T-helper 17 cell (primary cell): ENCODE measurements at places on chromosomes 4 and X.

DNA sequence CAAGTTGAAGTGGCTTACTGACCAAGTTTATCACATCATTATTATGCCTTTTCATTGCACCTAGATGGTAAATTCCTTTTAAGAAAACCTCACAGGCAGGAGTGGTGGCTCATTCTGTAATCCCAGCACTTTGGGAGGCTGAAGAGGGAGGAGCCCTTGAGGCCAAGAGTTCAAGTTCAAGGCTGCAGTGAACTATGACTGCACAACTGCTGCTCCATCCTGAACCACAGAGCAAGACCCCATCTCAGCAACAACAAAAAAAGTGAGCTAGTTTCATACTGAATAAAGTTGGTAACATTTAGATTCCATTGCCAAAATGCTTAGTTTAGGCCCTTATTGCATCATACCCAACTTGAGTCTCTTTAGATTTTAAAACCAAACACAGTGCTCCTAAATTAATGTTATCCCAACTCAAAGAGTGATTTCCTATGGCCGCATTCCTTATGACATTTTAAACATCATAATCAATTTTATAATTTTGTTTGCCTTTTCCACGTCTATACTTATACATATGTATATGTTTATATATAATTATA, 36.0 kb downstream of the PDS5A start:
- DNase-seq = no peak

DNA sequence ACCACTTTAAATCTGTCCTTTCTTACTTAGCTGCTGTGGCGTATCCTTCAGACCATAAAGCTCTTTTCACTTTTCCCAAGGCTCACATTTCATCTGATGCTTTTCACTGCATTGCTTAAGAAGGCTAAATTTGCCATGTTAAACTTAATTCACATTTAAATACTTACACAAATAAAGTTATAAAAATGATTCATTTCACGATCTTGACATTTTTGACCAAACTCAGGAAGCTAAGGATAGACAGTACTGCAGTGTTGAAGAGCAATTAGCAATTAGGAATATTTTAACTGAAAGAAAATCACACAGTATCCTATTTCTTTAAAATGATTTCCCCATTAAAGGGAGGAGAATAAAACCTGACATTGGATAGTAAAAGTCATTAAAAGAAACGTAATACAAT, 1038.6 kb downstream of the STPG2 start:
- DNase-seq = no peak

DNA sequence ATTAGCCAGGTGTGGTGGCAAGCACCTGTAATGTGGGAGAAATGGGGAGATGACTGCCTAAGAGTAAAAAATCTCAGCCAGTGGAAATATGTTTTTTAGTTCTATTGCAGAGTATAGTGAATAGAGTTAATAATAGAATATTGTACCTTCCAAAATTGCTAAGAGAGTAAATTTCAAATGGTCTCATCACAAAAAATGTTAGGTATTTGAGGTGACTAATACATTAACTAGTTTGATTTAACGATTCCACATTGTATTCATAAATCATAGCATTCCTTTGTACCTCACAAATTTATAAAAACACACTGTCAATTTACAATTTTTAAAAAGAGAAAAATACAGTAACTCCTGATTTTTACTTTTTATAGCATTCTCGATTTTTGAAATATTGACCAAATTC, 681.5 kb upstream of the EPHA5 start:
- DNase-seq = no peak

- no peak for DNase-seq
Observed at GRCh38 chr4:38939165-38939564, 71.6 kb downstream of the FAM114A1 start.

- DNase-seq = no peak
Observed at GRCh38 chr4:30948653-30949052, 228.5 kb downstream of the PCDH7 start.

- DNase-seq = no peak
Observed at GRCh38 chrX:41822892-41823291, 98.9 kb downstream of the GPR82 start.

DNA sequence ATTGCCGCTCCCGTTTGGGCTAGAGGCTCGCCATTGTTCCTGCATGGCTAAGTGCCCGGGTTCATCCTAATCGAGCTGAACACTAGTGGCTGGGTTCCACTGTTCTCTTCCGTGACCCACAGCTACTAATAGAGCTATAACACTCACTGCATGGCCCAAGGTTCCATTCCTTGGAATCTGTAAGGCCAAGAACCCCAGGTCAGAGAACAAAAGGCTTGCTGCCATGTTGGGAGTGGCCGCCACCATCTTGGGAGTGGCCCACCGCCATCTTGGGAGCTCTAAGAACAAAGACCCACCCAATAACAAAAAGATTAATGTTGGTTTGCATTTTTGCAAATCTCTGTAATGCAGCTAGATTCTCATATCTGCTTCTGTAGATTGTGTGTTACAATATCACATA, 299.0 kb downstream of the DCHS2 start:
- DNase-seq = no peak

- DNase-seq = no peak
Observed at GRCh38 chr4:77500801-77501200, 104.8 kb upstream of the CXCL13 start.

- no peak for DNase-seq
Observed at GRCh38 chrX:23861215-23861896, 46.4 kb downstream of the APOO start.

DNA sequence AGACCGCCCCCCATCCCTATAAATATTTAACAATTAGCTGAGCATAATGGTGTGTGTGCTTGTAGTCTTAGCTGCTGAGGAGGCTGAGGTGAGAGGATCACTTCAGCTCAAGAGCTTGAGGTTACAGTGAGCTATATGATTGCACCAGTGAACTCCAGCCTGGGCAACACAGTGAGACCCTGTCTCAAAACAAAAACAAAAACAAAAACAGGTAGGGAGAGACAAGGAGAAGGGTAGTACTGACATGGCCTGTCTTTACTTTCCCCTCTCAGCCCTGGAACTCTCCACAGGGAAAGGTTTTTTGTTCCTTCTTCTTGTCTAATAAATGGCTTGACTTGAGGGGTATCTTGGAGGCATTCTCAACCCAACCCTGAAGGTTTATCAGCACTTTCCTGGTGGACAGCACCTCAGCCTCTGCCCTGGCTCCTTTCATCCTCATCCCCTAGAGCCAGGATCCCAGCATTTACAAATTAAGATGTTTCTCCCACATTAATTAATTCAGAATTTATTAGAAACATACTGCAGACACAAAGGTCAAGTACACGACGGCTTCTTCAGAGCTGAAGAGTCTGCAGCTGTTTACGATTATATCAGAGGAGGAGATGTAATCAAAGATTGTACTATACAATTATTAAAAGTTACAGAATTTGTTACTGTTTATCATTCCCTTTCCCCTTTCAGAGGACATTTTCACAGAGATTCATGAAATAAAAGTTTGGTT, 131.8 kb downstream of the AFF1 start:
- no peak for DNase-seq

GRCh38 chrX:37873220-37873619, 25.8 kb upstream of the DYNLT3 start:
- no peak for DNase-seq

DNA sequence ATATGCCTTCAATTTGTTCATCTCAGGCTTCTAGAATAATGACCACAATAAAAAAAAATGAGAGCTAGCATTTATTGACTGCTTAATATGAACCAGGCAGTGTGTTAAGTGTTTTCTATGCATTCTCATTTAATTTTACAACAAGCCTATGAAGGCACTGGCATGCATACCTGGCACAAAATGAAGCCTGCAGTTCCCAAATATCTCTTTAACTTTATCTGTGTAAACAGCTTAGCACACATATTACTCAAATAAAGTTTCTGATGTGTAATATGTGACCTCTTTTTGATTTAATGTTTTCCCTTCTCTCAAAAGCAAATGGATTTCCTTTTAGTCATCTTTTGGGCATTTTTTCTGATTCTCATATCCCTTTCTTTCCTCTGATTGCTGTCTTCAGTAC, 671.8 kb downstream of the PCDH7 start:
- no peak for DNase-seq

GRCh38 chr4:121177246-121178137, 13.4 kb upstream of the TNIP3 start:
- DNase-seq = no peak

DNA sequence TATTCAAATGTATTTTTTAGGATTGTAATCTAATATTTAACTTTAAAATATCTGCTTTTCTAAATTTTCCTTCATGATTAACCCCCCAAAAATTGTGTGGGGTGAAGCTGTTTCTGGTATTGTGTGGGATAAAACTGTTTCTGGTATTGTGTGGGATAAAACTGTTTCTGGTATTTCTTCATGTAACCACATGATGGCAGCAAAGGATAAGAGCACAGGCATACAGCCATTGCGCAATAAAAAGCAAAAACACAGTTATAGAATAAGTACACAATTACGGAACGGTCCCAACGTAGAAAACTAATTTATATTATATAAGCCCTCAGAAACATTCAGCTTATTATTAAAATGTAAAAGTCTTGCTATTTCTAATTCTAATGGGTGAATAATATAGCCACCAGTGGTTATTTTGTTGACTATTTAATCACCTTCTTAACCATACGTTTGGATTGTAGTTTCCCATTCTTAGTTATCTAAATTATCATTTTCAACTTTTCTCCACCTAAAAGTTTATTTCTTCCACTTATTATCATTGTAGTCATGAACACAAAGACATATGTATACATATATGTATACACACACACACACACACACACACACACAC, 333.9 kb upstream of the FSTL5 start:
- no peak for DNase-seq

DNA sequence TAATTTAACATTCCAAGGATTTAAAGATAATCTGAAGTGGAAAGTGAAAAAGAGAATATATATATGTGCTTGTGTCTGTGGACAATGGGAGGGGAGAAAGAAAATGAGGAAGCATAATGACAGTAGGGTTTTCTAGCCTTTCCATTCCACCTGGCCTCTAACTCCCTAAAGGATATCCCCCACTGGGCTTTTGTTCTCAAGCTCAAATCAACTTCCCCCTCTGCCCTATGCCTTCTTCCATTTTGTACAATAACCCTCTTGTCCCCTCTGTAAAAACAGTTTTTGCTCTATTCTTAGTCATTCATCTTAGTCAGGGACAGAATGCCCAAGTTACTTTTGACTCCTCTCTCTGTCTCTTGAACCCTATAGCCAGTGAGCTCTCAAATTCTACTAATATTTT, 23.6 kb downstream of the ANTXR2 start:
- no peak for DNase-seq

GRCh38 chrX:71953391-71953790, 42.7 kb downstream of the NHSL2 start:
- DNase-seq = no peak

DNA sequence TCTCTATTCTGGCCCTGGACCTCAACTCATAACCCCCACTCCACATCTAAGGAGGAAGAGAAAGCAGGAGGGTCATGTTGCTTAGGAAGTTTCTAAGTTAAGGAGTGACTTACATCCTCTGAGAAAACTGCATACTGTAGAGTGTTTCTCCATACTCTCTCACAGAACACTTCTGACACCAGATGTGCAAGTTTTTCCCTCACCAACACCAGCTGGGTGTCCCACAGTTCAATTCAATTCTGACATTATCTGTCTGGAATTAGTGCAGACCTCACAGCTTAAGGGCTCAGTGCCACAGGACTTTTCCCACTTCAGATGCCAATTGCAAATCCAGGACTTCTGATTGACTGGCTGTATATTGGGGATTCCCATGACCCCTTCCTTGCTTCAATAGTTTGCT, 89.0 kb upstream of the SFRP2 start:
- no peak for DNase-seq

DNA sequence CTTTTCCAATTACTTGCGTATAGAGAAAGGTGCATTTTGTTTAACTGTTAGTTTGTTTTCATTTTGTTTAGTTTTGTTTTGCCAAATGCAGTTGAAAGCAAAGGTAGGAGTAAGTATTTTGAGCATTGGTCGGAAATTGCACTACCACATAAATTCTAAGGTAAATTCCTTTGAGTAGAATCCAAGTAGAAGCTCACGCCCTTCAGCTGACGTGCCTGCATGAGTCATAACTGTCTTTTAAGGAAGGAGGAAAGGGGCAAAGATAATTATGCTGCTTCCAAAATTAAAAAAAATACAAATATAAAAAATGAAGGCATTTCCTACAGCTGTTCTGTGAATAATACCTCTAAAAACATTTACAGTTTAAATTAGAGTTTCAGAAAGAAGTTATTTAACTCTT, 110.2 kb upstream of the MYOZ2 start:
- no peak for DNase-seq

- DNase-seq = no peak
Observed at GRCh38 chrX:3514996-3515395, 168.5 kb upstream of the MXRA5 start.

- no peak for DNase-seq
Observed at GRCh38 chr4:1295405-1296055, 5.8 kb downstream of the MAEA start.

DNA sequence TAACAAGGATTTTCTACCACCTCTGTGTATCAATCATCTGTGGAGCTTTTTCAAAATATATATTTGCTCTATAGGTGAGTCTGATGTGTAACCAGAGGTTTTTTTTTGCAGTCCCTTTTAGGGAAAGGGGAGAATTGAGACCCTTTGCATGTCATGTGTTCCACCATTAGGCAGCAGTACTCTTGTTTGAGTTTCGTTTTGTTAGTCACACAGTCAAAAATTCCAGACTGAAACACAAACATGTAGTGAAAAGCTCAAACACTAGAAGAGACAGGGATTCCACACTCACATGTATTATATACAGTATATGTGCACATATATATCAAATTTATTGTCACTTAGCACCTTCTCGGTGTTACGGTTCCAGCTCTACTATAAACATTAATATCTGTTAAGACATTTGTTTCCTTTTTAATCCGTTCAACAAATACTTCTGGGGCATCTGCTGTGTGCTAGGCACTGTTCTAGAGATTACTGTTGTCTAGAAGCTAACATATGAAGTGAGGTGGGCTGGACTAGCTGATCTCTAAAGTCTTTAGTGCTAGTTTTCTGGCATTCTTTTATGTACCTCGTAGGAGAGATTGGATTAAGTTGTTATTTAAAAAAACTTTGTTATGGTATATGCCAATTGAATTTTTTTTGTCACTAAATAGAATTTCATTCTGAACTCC, 5.5 kb downstream of the USP9X start:
- no peak for DNase-seq

DNA sequence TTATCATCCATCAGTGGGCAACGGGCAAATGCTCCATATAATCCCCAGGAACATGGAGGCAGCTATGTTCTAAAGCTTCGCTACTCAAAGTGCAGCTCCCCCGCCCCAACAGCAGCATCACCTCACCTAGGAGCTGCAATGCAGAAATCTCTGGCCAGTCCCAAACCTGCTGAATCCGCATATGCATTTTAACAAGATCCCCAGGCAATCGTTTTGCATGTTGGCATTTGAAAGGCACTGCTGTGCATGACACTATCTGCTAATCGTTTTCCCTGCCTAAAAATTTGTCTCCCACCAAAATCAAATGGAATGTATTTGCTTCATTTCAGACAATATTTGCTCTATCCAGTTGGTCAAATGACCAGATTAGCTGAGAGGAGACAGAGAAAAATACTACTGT, 15.2 kb downstream of the ADGRG2 start:
- DNase-seq = no peak

DNA sequence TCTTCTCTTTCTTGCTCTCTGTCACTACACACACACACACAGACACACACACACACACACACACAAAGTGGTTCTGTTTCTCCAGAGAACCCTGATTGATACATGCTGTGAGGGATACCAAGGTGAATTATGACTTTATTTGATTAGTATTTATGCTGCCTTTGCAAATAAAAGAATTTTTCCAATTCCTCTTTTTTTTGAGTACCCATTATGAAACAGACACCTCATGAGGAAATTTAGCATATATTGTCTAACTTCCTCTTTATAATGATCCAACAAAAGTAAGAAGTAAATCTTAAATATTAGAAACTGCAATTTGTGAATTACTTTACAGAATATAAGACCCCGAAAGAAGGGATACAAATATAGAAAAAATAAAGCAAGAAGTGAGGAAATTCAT, 14.3 kb upstream of the RAB28 start:
- no peak for DNase-seq
